Esophagus muscularis mucosa (tissue), 4 donors: ENCODE measurements at places on chromosomes 5 and 9. TPM values are rescaled to one million over a fixed set of nuclear protein-coding genes. Genes with fewer than 3 reads are reported as not detected.
A peak's percentile ranks its signal among the peaks of the same experiment; 100 is the strongest.

Gene MORN5
- not detected for total RNA-seq

Gene EGFLAM
- total RNA-seq, result 13.0 TPM

Gene RLN2
- not detected for total RNA-seq

Gene BTF3
- 574 TPM for total RNA-seq

Gene IL3
- total RNA-seq, result not detected

Gene PRSS3
- not detected for total RNA-seq

Gene GPR150
- 0.92 TPM for total RNA-seq

Gene TLN1
- total RNA-seq, result 934 TPM

Gene C9orf153
- not detected for total RNA-seq

Gene RNF183
- not detected for total RNA-seq

Gene TEK
- total RNA-seq, result 17.4 TPM

GRCh38 chr5:54440456-54440893 lies 15.0 kb upstream of the HSPB3 start:
- peak; percentile 55 for DNase-seq

- no peak for DNase-seq
Observed at GRCh38 chr5:156475182-156476157, 148.5 kb downstream of the SGCD start.

- DNase-seq, result no peak
Observed at GRCh38 chr5:96088706-96089498, 127.3 kb upstream of the ELL2 start.

- no peak for DNase-seq
Observed at GRCh38 chr5:171644536-171644935, 141.1 kb upstream of the SMIM23 start.

DNA sequence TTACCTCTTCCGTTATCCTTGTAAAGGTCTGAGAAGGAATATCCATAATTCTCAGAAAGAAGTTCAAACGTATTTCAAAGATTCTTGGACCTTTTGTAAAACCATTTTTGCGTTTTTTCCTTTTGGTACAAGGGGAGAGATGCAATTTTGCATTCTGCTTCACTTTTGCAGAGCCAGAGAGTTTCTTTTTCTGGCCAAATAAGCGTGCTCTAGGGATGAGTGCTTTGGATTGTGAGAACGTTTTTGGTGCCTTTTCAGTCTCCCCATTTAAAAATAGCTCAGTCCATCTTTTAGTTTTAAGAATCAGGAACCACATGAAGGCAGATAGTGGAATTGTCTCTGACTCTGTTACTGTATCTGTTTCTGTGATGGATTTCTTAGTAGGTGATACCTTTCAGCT lies 1.5 kb downstream of the ARHGAP26 start:
- no peak for DNase-seq

GRCh38 chr5:181241393-181241975 lies 2.2 kb downstream of the RACK1 start:
- no peak for DNase-seq

- no peak for DNase-seq
Observed at GRCh38 chr9:128716581-128717254, 7.2 kb downstream of the ZDHHC12 start.

DNA sequence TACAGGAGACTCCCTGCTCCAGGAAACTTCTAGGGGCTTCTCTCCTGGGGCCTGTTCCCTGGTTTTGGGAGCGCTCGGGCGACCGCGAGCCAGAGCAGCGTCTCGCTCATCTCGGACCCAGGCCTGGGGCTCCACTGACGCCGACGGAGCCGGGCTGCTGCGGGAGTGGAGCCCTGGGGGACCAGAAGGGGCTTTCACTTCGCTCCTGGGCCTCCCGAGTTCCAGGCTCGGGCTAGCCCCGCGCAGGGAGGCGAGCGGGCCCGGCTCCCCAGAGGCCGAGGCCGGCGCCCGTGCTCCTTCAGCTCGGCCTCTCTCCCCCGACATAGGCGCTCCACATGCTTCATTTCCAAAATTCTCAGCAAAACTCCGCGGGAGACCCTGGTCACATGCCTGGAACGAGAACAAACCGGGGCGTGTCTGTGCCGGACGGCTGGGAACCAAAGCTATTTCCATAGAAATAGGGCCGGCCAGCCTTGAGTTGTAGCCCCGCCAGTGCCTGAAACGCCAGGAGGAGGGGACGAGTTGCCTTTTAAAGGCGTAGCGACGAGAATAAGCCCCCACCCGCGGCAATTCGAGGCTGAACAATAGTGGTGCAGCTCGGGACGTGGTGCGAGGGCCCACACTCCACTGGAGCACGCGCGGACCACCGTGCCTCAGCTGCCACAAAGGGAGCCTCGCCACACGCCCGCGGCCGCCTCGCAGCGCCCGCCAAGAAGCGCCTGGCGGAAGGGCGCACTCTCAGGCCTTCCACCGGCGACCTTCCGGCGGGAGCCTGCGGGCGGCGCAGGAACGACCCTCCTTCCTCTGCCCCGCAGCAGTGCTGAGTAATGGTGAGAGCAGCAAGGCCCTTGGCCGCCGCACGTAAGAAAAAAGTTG lies 1.1 kb upstream of the G3BP1 start:
- DNase-seq, result peak; percentile 94

DNA sequence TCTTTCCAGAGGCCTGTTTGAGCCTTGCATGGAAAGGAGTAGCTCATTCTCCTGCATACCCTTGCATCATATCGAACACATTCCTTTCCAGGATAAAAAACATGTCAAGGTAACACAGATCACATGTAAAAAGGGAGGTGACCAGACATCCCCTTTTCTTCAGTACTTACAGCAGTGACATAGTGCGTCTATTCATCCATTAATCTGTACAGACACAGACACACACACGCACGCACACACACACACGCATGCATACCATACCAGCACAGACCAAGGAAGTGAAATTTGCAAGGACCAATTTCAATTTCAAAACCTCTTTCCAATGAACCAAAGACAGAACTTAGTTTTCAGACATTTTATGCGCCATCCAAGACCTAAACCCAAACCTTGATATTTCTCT lies 256.0 kb downstream of the PAPPA start:
- DNase-seq, result no peak

DNA sequence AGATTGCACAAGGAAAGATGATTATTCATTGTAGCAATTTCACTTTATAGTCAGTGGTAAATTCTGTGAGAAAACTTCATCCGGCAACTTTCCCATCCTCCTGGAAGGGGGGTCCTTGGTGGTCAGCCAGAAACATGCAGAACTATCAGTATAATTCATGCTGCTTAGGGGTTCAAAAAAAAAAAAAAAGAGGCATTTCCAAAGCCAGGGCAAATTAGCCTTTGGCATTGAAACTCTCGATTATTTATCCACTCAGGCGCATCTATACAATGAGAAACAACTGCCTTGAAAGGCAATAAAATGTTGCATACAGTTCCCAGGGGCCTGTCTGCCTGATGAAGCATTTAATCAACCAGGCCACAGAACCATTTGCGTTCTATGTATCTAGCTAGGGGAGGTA lies 263.3 kb downstream of the TMEM167A start:
- no peak for DNase-seq

GRCh38 chr5:63085561-63085960 lies 506.9 kb downstream of the LRRC70 start:
- no peak for DNase-seq

GRCh38 chr5:62790348-62790747 lies 211.7 kb downstream of the LRRC70 start:
- no peak for DNase-seq

DNA sequence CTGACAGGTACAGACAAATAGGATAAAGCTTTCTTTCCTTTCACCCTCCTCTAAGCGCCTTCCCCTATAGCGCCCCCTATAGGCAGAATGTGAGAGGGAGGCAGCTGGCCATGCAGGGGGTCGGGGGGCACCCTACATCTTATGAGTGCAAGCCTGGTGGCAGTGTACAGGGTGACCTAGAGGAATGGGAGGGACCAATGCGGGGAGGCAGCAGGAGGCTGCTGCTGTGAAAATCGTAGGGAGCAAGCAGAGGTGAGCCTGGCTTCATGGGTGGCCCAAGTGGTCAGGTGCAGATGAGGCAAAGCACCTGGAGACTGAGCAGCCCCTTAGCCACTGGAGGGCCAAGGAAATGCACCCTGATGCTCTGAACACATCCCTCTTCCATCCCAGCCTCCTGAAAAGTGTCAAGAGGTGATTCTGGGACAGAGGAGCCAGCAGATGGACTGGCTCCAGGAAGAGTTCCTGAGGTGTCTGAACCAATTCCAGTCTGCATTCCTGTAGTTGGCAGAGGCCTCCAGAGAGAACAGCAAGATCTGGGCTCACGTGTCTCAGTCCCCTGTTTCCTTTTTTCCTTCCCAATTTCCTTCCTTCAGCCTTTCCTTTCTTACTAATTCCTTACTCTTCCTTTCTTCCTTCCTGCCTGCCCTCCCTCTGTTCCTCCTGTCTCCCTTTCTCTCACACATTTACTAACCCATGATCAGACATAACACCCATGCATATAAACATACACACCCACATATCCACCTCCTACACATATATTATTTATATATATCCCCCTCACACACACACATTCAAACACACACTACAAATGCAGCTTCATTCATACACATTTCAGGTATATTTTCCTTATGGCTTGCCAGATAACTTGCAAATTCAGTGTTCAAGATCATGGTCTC lies 32.8 kb upstream of the GALNT10 start:
- no peak for DNase-seq

DNA sequence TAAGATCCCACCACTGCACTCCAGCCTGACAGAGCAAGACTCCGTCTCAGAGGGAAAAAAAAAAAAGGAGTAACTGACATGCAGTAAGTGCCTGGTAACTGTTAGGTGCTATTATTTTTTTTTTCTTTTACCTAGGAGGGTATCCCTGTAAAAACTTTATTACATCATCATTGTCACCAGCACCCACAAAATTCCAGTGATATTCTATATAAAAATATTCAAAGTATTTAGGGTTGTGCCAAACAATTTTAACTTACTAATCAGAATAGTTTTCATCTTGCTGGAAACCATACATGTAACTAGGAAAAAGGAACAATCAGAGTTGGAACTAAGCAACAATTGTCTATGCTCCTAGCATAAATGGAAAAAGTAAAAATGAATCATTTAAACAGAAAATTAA lies 112.4 kb downstream of the SSBP2 start:
- DNase-seq, result no peak

- DNase-seq, result no peak
Observed at GRCh38 chr9:122819326-122819725, 9.1 kb downstream of the PDCL start.

- DNase-seq, result no peak
Observed at GRCh38 chr5:19920761-19921160, 67.2 kb downstream of the CDH18 start.

- no peak for DNase-seq
Observed at GRCh38 chr9:3567988-3568387, 42.2 kb upstream of the RFX3 start.

DNA sequence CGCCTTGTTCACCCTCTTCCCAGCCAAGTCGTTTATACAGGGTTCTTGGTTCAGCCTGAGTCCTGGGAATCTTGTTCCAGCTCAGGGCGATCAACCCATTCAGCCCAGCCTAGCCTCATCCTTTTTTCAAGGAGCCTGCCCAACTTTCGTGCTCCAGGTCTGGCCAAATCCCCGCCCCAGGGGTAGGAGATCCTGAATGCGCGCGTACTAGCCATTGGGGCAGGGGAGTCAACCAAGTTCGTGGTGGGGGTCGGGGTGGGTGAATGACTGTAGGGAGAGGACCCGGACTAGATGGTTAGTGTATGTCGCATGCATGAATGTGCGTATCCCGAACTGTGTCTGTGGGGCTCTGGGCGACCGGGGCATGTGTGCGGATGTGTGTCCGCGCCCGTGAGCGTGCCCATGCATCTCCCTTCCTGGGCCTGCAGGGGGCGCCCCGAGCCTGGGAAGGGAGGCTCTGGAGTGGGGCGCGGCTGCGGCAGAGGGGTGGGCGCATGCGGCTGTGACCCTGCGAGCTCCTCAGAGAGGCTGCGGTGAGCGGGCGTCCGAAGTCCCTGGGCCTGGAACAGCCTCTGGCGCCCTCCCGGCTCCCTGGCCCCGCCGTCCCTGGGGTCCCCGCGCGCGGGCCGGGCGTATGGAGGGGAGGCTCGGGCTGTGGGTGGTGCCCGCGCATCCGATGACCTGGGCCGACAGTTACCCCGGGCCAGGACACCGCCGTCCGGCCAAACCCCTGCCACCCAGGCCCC lies 8.7 kb downstream of the CCL21 start:
- DNase-seq, result no peak

DNA sequence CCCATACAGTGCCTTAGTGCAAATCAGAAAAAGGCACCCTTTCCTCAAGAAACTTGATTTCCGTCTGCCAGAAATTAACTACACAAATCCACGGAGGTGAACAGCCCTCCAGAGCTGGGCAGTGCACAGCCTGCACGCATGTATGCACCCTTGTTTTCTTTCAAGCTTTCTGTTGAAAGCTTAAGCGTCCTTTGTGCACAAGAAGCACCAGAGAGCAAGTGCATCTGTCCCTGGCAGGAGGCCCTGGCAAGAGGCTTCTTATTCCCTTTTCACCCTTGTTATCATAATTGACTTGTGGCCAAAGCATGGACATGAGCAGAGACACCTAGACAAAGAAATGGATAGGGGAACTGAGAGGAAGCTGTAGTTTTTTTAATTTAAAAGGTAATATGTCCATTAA lies 47.4 kb upstream of the ATG10 start:
- DNase-seq, result no peak

DNA sequence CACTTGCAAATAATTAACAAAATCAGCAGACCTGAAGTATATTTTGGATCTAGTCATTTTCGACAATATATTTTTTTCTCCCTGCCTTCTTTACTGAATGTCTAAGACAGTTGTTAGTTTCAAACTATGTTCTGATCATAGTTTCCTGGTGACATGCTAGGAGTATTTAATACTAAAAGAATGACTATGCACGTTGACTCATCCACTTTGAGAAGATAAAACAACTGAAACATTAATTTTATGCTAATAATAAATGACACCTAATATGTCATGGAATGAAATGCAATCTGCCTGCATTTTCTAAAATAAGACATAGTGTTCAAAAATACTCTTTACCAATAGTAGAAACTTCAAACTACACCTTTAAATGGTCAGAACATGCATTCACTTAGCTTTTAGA lies 2123.7 kb upstream of the C9orf72 start:
- no peak for DNase-seq

- DNase-seq, result no peak
Observed at GRCh38 chr5:159854916-159855315, 61.4 kb upstream of the ADRA1B start.

GRCh38 chr5:163566678-163567077 lies 61.3 kb downstream of the MAT2B start:
- no peak for DNase-seq
